Right hindlimb (tissue), 1 donor: ENCODE measurements at places on chromosomes 1 and 21.
A peak's percentile ranks its signal among the peaks of the same experiment; 100 is the strongest.

GRCh38 chr1:15736038-15736891, at the start of gene SLC25A34:
SLC25A34 (plus strand) TSS chr1:15736258; CDS start chr1:15736486, 228 bp downstream.
- peak; percentile 79 for DNase-seq

GRCh38 chr1:91682882-91683597, 182.4 kb downstream of the CDC7 start:
- DNase-seq: no peak

- DNase-seq: peak; percentile 81
Measured at GRCh38 chr1:111481387-111482221, 7.8 kb downstream of the C1orf162 start.

DNA sequence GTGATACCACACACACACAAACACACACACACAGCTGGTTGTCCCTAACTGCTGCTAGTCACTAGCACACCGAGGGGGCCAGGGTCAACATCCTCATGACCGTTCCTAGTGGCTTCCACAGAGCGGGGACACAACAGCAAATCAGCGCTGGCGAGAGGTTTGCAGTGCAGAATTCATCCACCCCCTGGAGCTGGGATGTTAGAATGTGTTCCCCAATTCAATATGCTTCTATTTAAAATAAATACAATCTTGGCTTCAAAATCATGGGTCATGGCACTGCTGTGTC, 16.2 kb upstream of the C2CD2 start:
- DNase-seq: no peak

DNA sequence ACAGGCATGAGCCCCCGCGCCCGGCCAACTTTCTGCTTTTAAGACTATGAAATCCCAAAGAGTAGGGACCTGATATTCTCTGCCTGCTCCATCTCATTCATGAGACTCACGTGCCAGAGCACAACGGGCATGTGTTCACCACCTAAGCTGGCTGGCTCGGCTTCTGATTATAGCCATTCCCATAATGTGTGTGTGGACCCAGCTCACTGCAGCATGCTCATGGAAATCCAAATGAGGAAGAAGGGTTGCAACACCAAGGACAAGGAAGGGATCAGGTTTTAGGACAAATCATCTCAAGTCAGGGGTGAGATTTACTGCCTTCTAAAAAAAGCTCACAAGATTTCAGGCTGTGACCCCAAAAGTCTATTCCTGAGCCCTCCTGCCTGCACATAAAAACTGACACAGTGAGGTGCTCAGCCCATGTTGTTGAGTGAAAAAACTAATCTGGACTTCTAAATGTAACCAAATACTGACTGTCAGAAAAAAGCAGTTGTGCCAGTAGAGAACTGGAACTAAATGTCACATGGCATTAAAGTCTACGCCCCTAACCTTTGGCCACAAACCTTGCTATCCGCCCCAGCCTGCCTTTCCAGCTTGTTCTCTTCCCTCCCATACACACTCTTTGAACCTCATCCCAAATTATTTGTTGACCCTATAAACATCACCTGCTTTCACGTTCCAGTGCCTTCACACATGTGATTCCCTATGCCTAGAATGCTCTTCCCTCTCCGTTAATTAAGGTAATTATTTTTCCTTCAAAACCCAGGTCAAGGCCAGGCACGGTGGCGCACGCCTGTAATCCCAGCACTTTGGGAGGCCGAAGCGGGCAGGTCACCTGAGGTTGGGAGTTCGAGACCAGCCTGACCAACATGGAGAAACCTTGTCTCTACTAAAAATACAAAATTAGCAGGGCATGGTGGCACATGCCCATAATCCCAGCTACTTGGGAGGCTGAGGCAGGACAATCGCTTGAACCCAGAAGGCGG, 9.1 kb upstream of the COA7 start:
- DNase-seq: no peak
